ENCODE measurements at places on chromosomes 5 and 9. TPM values are rescaled to one million over a fixed set of nuclear protein-coding genes. Genes with fewer than 3 reads are reported as not detected.

NEURL1B gene
- total RNA-seq = 7.5 TPM

ALDH7A1 gene
- total RNA-seq = 85.5 TPM

GDA gene
- total RNA-seq = not detected

FCN2 gene
- total RNA-seq = not detected

DBH gene
- not detected for total RNA-seq

LRRC26 gene
- total RNA-seq = not detected

- no peaks in the 10 kb centered on the region for H3K4me1 ChIP-seq
These were observed 465.0 kb downstream of the EBF1 start for GRCh38 chr5:158634714-158635113.

- no peak overlapping the region for H3K27ac ChIP-seq
- H3K27me3 ChIP-seq = no peaks in the 10 kb centered on the region
- no peak overlapping the region for H3K4me3 ChIP-seq
- no peaks in the 10 kb centered on the region for H3K36me3 ChIP-seq
These were observed 142.3 kb downstream of the GRIA1 start for GRCh38 chr5:153632748-153633290.

DNA sequence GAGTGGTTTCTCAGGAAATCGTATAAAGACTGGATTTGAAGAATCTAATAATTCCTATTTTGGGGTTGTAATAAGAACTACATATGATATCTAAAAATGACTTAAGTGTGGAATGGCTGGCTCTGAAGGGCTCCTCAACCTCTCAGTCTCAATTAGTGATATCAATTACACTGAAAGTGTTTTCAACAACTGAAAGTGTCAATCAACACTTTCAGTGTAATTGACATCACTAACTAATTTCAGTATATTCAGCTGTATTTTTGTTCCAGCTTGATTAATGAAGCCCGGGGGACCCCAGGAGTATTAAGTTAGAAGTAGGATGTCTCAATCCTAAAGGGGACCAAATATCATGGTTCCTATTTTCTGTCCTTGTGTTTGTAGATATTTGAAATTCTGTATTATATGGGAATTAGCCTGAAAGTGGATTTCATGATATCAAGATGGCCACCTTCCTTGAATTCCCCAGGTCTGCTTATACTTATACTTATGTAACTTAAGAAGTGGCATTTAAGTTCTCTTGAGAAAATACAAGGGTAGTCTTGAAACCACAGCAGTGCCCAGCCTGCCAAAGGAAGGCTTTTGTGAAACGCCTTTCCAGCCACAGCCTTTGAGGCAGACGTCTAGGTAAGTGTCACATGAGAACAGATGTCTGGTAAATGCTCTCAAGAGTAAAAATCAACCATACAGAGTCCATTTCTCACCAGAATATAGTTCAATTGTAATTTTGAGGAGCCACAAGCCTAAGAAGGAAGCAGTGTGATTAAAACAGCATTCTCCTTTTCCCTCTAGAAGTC, 4.6 kb downstream of the BASP1 start:
- peak; percentile 61 for DNase-seq
- H3K27ac ChIP-seq = peak overlapping the region; percentile 22
- peaks cover 51% of the 10 kb centered on the region for H3K4me1 ChIP-seq

- H3K27me3 ChIP-seq = no peaks in the 10 kb centered on the region
- no peak for DNase-seq
- no peaks in the 10 kb centered on the region for H3K36me3 ChIP-seq
- H3K27ac ChIP-seq = no peak overlapping the region
- H3K4me1 ChIP-seq = peaks cover 19% of the 10 kb centered on the region
These were observed 71.9 kb upstream of the LRRTM2 start for GRCh38 chr5:138946831-138947560.

Data from astrocyte (in vitro differentiated cells and primary cell).